Karpas-422 (cell line): ENCODE measurements at places on chromosomes 2 and 18. TPM values are rescaled to one million over a fixed set of nuclear protein-coding genes. Genes with fewer than 3 reads are reported as not detected.

Gene CDC42EP3
- total RNA-seq, result 10.7 and 12.5 TPM in 2 replicates

Gene MARCHF4
- not detected in 2 replicates for total RNA-seq

Gene SIGLEC15
- total RNA-seq, result 1.6 and 2.5 TPM in 2 replicates

Gene SLC16A14
- 0.15 and 0.29 TPM in 2 replicates for total RNA-seq

Gene LYG1
- total RNA-seq, result 2.4 and 2.7 TPM in 2 replicates

Gene CHRNG
- not detected in 2 replicates for total RNA-seq

Gene ALK
- not detected in 2 replicates for total RNA-seq

Gene CTDP1
- total RNA-seq, result 14.1 and 32.9 TPM in 2 replicates

DNA sequence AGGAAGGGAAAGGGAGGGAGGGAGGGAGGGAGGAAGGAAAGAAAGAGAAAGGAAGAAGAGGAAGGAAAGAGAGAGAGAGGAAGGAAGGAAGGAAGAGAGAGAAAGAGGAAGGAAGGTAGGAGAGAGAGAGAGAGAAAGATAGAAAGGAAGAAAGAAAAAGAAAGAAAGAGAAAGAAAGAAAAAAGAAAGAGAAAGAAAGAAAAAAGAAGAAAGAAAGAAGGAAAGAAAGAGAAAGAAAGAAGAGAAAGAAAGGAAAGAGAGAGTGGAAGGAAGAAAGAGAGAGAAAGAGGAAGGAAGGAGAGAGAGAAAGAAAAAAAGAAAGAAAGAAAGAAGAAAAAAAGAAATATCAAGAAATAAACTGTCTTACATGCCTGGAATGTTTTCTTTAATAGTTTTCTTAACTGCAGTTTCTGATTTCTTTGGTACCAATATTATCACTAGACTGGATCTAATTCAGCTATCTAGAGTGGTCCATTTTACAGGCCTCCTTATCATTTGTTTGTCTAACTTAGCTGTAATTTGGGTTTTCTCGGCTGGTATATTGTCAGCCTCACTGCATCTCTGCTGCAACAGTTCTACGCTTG lies 59.6 kb upstream of the MBOAT2 start:
- no peak for DNase-seq

DNA sequence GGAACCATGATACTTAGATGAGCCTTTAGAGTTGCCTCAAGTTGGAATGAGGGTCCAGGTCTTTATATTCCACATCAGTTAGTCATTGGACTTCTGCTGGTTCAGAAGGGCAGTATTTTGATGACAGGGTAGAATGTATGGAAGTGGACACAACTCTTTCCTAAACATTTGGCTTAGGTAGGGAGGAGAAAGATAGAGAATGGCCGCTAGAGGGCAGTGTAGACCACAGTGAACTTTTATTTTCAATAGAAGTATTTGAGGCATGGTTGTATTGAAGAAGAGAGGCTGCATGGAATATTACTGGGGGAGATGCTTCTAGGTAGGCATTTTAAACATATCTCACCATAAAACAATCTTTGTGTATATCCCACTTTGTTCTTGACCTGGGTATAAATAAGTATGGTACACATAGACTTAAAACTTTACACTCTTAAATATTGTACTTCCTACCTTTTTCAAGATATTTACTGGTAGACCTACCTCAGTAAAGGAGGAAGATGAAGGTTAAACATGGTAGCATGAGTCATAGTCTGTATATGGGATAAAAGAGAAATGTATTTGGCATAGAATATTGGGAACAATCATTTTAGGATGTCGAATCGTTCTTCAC lies 497.6 kb upstream of the FAM98A start:
- DNase-seq, result peak; percentile 84

DNA sequence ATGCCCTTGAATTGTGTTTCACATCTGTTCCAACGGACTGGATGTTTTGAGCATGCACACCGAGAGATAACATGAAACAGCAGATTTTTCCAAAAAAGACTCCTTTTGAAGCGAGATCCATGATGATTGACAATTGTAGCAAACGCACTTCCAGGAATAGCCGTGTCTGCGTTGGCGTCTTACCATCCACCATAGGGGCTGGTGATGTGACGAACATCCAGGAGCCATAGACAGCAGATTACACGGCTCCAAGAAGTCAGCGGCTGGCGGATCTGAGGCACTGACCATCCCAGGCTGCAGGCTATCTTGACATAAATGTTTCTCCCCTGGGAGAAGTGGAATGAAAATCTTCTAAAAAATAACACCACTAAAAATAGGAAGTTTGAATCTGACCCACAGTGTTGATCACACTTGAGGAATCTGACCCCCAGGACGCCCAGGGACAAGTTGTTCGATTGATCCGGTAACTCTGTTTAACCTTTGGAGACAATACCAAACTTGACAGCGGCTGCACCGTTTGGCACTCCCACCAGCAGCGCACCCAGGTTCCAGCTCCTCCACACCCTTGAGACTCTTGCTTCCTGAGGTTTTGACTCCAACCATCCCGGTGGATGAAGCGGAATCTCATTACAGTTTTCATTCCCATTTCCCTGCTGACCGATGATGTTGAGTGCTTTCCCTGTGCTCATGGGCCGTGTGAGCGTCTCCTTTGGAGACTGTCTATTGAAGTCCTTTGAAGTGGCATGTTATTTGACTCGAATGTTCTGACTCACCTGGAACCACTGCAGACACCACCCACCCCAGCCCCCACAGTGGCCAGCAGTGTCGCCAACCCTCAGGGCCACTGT lies 140.0 kb upstream of the GPC1 start:
- DNase-seq, result no peak

DNA sequence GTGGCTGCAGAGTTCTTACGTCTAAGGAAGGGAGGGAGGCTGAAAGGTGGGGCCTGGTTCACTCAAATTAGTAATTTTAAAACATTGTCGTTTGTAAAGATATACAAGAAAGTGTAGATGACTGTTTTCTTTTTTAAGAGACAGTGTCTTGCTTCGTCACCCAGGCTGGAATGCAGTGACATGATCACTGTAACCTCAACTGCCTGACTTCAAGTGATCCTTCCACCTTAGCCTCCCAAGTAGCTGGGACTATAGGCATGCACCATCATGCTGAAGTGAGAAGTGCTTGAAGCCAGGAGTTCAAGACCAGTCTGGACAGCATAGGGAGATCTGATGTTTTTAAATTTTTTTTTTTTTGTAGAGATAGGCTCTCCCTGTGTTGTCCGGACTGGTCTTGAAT lies 52.9 kb downstream of the HNRNPLL start:
- DNase-seq, result no peak

GRCh38 chr2:69836316-69836715 lies 6.9 kb downstream of the GMCL1 start:
- DNase-seq, result no peak

DNA sequence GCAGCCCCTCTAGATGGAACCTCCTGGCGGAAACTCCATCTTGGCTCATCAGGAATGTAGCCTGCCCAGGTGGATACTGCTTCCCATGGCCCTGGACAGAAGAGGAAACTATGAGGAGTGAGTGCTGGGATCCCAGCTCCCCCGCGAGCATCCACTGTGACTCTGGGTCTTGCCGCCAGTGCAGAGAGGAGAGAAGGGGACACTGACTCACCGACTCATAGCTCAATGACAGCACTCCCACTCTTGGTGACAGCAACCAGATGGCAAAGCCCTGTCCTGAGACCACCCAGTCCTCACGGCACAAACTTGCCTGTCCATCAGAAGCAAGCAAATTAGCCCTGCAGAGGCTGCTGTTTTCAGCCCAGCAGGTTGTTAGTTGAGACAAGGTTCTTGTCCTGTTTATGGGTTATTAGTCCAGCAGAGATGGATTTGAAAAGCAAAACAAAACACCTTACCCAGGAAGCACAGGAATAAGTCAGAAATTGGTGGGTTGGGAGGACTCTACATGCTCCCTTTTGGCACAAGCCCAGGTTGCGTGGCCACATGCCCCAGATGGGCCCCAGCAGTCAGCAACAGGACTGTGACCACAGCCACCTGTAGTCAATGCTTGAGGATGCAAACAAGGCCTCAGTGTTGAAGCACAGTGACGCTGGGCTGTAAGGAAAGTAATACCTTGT lies 111.5 kb upstream of the GLI2 start:
- DNase-seq, result no peak

- DNase-seq, result no peak
Observed at GRCh38 chr2:176174382-176174823, 14.1 kb upstream of the HOXD1 start.

GRCh38 chr2:55965966-55966365 lies 42.4 kb upstream of the EFEMP1 start:
- DNase-seq, result no peak

GRCh38 chr2:150110548-150110947 lies 376.9 kb downstream of the RND3 start:
- no peak for DNase-seq

DNA sequence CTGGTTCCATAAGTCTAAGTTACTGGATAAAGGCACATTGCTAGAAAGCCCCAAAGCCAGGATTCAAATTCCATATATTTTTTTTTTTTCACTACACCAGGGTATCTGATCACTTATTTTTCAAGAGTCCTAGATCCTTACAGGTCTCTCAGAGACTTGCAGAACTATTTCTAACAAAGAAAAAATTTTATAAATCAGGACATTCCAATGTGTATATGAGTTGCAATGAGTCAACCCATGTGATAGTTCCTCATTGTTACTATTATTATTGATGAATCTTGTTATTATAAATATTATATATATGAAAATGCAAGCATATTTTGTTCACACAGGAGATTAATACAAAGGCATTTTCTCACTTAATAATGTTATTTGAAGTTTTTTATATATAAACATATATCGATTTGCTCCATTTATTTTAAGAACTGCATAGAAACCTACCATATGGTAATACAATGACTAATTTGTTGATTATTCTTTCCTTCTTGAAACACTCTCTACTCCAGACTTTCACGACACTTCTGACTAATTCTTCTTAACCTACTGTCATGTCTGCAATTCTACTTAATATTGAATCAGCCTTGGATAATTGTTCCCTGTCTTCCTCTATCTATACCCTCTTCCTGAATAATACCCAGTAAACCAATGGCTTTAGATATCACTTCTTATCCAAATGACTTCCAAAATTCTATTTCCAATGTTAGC lies 968.4 kb upstream of the NRXN1 start:
- DNase-seq, result no peak

DNA sequence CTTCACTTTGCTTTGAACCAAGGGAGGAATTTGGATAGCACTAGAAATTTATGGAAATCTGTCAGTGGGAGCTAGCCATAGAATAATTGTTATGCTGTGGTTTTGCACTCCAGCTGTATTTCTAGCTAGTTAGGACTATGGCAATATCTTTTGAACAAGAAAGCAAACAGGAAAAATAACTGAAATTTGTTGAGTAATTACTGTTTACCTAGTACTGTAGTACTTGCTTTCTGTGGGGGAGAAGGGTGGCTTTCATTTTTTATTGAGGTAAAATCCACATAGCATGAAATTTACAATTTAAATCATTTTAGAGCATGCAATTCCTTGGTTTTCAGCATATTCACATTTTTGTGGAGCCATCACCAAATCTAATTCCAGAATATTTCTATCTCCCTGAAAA lies 28.4 kb downstream of the MBD5 start:
- DNase-seq, result no peak

- no peak for DNase-seq
Observed at GRCh38 chr2:20378891-20379519, 28.4 kb upstream of the PUM2 start.

GRCh38 chr2:181684454-181685149 lies 4.3 kb upstream of the NEUROD1 start:
- DNase-seq, result no peak

- no peak for DNase-seq
Observed at GRCh38 chr18:62399276-62399675, 74.2 kb downstream of the TNFRSF11A start.

DNA sequence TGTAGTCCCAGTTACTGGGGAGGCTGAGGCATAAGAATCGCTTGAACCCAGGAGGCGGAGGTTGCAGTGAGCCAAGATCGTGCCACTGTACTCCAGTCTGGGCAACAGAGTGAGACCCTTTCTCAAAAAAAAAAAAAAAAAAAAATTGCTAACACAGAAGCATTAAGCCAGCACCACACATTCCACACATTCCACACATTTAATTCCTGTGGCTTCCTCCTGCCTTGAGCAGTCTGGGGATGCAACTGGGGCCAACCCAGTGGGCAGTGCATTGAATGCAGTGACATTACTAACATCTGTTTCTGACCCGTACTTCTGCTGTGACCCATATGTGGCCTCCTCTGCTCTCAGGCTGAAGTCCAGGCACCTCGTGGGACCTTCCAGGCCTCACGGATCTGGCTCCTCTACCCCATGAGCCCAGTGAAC lies 107.0 kb downstream of the BCL2L11 start:
- DNase-seq, result no peak

- no peak for DNase-seq
Observed at GRCh38 chr2:16395601-16396000, 270.0 kb downstream of the CYRIA start.

DNA sequence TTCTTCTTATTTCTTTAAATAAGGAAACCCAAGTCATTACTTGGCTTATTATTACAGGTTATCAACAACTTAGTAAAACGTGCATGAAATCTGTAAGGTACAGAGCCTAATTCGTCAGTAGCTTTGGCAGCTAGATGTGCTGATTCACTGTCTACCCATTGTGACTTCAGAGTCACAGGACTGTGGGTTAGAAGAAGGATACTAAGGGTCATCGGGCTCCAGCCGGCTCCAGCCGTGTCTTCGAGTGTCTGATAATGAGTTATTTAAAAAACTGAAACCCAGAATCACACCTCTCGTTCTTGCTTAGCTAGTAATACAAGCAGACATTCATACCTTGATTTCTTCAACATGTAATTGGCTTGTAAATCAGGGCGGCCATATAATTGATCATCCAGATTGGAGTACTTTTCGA lies 170.5 kb downstream of the FMNL2 start:
- DNase-seq, result no peak

GRCh38 chr2:205011031-205011430 lies 465.8 kb downstream of the PARD3B start:
- no peak for DNase-seq

DNA sequence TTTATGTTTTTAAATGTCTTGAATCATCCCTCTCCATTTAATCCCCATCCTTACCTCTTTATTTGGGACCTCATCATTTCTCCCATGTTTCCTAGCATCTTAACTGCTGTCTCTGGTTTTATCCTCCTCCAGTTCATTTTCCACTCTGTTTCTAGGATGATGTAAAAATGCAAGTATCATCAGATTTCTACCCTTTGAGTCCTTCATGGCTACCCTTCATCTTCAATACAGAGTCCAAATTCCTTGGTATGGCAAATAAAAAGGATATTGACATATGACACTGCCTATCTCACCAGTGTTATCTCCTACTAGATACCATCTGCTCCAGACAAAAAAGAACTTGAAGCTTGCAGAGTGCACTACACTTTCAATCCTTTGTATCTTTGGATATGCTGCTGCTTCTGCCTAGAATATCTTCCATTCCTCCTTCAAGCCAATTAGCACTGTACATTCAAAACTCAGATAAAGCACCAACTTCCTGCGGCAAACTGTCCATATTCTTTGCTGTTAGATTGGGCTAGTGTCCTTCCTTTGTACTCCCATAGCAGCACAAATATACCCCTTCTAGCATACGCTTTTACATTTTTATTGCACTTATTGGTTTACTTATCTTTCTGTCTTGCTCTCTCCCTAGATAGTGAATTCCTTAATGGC lies 24.6 kb upstream of the TLK1 start:
- DNase-seq, result no peak

DNA sequence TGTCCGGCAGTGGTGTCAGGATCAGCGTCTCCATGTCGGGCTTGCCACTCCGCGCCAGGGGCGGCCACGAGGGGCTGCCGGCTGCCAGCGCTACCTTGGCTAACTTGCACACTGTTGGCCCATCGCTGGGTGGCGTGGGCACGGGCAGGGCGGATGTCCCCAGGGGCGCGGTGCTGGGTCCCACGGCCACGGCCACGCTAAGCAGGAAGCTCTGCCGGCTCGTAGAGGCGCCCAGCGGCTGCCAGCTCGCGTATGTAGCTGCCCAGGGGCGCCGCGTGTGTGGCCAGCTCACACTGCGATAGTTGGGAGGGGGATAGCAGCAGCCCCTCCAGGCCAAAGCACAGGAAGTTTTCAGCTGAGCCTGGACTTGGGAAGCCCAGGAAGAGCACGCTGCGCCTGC lies 249.4 kb downstream of the ANKRD30B start:
- no peak for DNase-seq
